Immature natural killer cell (primary cell): ENCODE measurements at places on chromosomes 7 and 10.

DNA sequence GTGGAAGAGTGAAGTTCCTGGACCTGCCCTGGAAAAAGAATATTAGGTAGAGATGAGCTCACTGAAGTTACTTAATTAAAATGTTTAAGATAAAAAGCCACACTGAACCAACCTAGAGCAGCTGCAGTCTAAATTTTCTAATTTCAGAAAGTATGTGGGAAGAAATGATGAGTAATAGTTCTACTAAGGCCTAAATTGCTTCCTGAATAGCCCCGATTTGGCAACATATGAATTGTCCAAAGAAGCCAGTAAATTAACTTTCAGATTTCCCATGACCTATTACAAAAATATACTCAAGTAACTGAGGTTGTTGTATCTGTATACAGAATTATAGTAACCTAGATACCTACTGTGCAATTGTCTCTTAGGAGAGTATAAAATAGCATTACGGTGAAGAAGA is 312.6 kb downstream of the IPMK start:
- no peak for DNase-seq
- no peaks in the 10 kb centered on the region for H3K36me3 ChIP-seq
- no peak overlapping the region for H3K27ac ChIP-seq
- H3K27me3 ChIP-seq: no peaks in the 10 kb centered on the region
- H3K4me3 ChIP-seq: no peak overlapping the region
- no peaks in the 10 kb centered on the region for H3K4me1 ChIP-seq

DNA sequence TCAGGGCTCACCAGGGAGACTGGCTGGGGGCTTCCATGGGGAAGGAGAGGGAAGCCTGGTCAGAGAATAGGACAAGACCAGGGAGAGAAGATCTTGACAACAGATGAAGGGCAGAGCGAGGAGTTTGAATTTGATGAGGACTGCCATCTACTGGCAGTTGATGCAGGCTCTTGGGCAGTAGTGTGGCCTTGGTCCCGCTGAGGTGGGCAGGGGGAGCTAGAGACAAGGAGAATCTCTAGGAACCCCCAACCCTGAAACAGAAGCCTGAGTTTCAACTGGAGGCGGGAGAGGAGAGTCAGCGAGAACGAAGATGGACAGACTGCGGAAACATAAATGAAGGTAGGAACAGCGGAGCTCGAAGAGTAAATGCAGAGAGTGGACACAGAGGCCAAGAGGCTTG is 81.0 kb downstream of the PPP1R3C start:
- H3K27me3 ChIP-seq: peaks cover 5% of the 10 kb centered on the region
- H3K27ac ChIP-seq: no peak overlapping the region
- no peaks in the 10 kb centered on the region for H3K36me3 ChIP-seq
- no peaks in the 10 kb centered on the region for H3K4me1 ChIP-seq

DNA sequence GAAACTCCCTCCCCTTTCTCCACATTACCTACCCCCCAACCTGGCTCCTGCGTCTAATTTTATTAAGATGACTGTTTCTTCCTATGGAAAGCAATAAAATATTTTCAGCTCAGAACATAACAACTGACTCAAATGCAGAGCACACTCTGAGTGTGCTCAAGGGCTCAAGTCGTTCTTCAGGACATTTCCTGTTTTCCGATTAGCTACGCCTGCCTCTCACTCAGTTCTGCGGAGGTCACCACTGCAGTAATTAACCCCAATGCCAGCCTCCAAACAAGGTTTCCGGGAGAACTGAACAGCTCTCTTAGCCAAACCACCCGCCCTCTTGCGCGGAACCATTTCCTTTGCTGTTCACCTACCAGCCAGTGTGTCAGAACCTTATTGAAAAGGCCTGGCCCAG is 19.3 kb downstream of the MYOF start:
- H3K36me3 ChIP-seq: no peaks in the 10 kb centered on the region
- peak overlapping the region; percentile 41 for H3K4me3 ChIP-seq
- no peak for DNase-seq
- H3K4me1 ChIP-seq: no peaks in the 10 kb centered on the region

- no peaks in the 10 kb centered on the region for H3K27me3 ChIP-seq
- no peaks in the 10 kb centered on the region for H3K36me3 ChIP-seq
- no peak overlapping the region for H3K4me3 ChIP-seq
- no peak overlapping the region for H3K27ac ChIP-seq
These were observed 6.5 kb downstream of the C10orf95 start for GRCh38 chr10:102444851-102445250.

- no peak overlapping the region for H3K4me3 ChIP-seq
- H3K27ac ChIP-seq: no peak overlapping the region
- DNase-seq: no peak
- no peaks in the 10 kb centered on the region for H3K36me3 ChIP-seq
- no peaks in the 10 kb centered on the region for H3K4me1 ChIP-seq
- peaks cover 7% of the 10 kb centered on the region for H3K27me3 ChIP-seq
These were observed 39.5 kb downstream of the LRMDA start for GRCh38 chr10:75470901-75471300.

GRCh38 chr10:43816351-43817321 is 168.0 kb upstream of the ZNF32 start:
- peak overlapping the region; percentile 85 for H3K27ac ChIP-seq
- H3K4me1 ChIP-seq: peaks cover 38% of the 10 kb centered on the region
- peaks cover 2% of the 10 kb centered on the region for H3K27me3 ChIP-seq
- DNase-seq: peak; percentile 77
- H3K36me3 ChIP-seq: no peaks in the 10 kb centered on the region

- H3K36me3 ChIP-seq: peaks cover 3% of the 10 kb centered on the region
- DNase-seq: no peak
- no peak overlapping the region for H3K27ac ChIP-seq
- H3K4me1 ChIP-seq: no peaks in the 10 kb centered on the region
These were observed 959.5 kb downstream of the GRID1 start for GRCh38 chr10:85407088-85407487.

DNA sequence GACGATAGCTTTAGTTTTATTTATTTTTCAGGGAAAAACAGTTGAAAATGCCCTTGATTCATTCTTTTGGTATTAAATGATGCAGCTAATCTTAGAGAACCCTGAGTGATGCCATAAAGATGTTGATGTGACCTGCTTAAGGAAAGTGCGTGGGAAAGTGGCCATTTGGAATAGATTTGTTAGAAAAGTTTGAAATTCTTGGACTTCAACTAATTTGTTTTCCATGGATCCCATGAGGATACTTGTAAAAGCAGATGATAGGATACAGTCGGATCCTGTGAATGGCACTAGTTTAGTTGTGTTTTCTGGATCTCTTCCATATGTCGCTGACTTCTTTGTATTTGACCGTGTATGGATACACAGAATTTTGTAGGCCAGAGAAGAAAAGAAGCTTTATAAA is 69.0 kb downstream of the SEPTIN7 start:
- H3K4me1 ChIP-seq: peaks cover 35% of the 10 kb centered on the region
- H3K27me3 ChIP-seq: no peaks in the 10 kb centered on the region
- H3K36me3 ChIP-seq: peaks cover 5% of the 10 kb centered on the region

DNA sequence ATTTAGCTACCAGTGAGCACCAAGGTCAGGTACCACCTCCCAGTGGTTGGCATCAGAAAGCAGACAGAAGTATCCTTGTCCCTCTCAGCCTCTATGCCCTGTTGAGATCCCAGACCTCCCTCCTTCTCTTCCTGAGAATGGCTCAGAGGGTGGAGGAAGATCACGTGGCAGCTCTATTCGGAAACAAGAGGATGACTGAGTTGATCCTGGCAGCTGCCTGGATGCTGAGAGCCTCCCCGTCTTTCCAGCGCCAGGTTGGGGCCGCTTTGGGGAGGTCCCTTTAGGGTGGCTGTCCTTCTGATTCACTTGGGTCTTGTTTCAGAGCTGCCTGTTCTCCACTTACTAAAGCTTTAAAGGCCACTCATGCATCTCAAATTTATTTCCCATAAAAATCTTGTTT is 36.9 kb upstream of the NPFFR1 start:
- H3K4me1 ChIP-seq: peaks cover 39% of the 10 kb centered on the region
- H3K4me3 ChIP-seq: no peak overlapping the region
- H3K27me3 ChIP-seq: no peaks in the 10 kb centered on the region
- no peak overlapping the region for H3K27ac ChIP-seq
- no peak for DNase-seq

- H3K27me3 ChIP-seq: no peaks in the 10 kb centered on the region
- H3K4me1 ChIP-seq: no peaks in the 10 kb centered on the region
- DNase-seq: no peak
- no peaks in the 10 kb centered on the region for H3K36me3 ChIP-seq
- H3K4me3 ChIP-seq: no peak overlapping the region
These were observed 419.5 kb upstream of the SORCS1 start for GRCh38 chr10:107583974-107584373.

DNA sequence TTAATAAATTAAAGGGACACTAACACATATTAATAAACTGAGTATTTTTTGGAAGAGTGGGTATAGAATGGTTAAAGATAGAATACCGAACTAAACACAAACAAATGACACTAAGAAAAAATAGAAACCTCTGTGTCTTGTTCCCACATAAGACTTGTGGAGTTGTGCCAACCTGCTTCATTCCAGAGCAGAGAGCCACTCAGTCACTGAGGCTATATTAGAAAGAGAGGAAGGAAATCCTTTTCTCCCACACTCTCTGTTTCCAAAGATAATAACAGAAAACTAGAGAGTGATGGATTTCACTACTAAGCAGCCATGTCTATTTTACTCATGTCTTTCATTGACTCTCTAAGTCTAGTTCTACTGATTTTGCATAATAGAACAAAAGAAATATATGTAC is 26.0 kb downstream of the CTNNA3 start:
- H3K27me3 ChIP-seq: no peaks in the 10 kb centered on the region
- H3K36me3 ChIP-seq: no peaks in the 10 kb centered on the region
- no peak for DNase-seq
- H3K27ac ChIP-seq: no peak overlapping the region
- no peaks in the 10 kb centered on the region for H3K4me1 ChIP-seq

DNA sequence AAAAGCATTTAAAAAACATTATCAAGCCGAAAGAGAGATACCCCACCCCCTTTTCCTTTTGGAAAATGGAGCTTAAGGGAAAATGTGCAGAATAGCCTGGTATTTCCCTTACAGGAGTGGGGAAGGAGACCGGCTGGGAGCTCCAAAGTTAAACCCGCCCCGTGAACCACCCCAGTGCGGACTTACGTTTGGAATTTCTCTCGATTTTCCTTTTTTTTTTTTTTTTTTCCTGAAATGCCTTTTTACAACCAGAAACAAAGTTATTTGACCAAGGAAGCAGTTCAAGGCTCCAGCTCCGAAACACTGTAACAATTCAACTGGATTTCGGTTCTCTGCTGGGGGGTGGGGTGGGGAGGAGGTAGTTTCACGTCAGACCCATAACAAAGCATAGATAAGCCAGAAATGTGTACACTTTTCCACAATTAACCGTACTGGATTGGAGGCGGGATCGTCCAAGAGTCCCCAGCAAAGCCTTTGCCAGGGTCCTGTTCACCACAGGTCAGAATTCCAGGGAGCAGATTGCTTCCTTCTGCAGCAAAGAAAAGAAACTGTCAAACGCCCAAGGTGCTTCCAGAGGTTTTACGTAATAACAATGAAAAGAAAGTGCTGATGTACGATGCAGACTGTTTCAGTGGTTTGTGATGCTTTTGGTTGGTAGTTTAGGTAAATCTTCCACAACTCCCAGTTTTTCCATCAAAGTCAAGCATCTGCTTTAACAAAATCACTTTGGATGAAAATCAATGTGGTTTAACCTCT is 6.7 kb downstream of the SKIDA1 start:
- H3K36me3 ChIP-seq: peaks cover 6% of the 10 kb centered on the region
- DNase-seq: no peak
- peak overlapping the region; percentile 80 for H3K27ac ChIP-seq
- H3K27me3 ChIP-seq: peaks cover 48% of the 10 kb centered on the region
- H3K4me3 ChIP-seq: peak overlapping the region; percentile 17

- peaks cover 6% of the 10 kb centered on the region for H3K27me3 ChIP-seq
- no peaks in the 10 kb centered on the region for H3K36me3 ChIP-seq
- H3K27ac ChIP-seq: peak overlapping the region; percentile 31
- no peak for DNase-seq
- no peak overlapping the region for H3K4me3 ChIP-seq
- H3K4me1 ChIP-seq: peaks cover 21% of the 10 kb centered on the region
These were observed 44.3 kb upstream of the ECHDC3 start for GRCh38 chr10:11697718-11698527.

- no peaks in the 10 kb centered on the region for H3K4me1 ChIP-seq
- peaks cover 5% of the 10 kb centered on the region for H3K27me3 ChIP-seq
- no peak overlapping the region for H3K4me3 ChIP-seq
- no peaks in the 10 kb centered on the region for H3K36me3 ChIP-seq
These were observed 225.4 kb downstream of the BMPER start for GRCh38 chr7:34130558-34131295.

DNA sequence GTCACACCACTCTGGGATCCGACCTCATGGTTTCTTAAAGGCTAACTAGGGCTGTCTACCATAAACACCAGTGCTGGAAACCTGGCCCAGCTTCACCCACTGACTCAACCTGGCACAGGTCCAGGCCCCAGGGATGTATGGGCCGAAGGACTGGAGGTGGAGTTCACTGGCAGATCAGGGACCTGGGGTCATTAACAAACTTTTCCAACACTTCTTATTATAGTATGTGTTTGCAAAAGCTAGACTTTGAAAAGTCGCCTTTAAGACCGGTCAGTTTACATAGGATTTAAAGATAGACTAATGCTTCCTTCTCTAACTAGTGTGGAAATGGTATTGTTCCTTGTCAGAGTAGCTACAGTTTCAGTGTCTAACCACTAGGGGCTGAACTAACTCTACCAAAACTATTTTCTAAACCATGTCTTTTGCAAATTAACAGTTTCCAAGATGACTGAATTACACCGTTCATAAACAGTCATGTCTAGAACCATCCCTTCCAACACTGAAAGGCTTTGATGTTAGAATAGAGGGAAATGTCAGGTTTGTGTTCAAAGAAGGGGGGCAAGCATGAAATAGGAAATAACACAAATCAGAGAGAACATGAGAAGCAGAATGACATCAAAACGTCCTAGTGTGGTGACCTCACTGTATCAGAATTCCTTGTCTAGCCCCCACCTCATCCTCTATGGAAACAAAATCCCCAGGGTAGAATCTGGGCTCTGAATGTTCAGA is 29.7 kb downstream of the STN1 start:
- H3K4me3 ChIP-seq: no peak overlapping the region
- peak overlapping the region; percentile 61 for H3K27ac ChIP-seq
- H3K36me3 ChIP-seq: peaks cover 14% of the 10 kb centered on the region
- H3K27me3 ChIP-seq: no peaks in the 10 kb centered on the region

DNA sequence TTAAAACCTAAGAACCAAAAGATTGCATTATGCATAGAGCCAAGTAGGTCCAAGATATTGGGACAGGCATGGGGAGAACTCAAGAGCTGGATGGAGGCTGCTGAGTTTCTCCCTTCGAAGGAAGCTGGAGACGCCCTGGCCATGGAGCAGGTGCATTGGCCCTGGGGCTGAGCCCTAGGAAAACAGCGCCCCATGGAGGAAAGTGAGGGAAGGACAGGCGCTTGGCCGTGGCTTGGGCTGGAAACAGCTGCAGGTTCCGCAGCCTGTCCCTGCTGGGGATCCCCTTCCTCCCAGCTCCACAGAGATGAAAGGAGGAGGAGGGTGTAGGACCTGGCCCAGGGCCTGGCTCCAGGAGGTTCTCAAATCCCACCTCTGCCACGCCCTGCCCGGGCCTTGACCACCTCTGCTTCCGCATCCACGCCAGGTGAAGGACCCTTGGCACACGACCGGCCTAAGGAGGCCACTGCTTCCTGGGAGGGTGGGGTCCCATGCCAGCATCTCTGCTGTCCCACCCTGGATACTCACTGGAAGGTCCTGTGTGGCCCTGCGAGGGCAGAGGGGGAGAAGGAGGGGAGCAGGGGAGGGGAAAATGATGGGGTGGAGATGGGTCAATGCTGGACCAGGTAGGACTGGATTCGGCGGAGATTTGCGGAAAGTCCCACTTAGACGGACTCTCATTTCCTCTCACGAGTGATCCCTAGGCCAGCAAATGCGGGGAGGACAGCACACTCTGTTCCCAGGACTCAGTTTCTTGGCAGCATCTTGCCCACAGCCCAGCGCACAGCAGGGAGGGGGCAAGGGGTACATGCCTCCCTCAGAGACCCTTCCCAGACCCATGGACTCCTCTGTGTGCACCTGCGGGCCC is 258.6 kb upstream of the TCERG1L start:
- no peaks in the 10 kb centered on the region for H3K36me3 ChIP-seq
- H3K4me3 ChIP-seq: no peak overlapping the region
- no peak for DNase-seq
- H3K27me3 ChIP-seq: peaks cover 8% of the 10 kb centered on the region
